Mucosa of gallbladder (tissue), 1 donor: ENCODE measurements at places on chromosomes 3 and 15. TPM values are rescaled to one million over a fixed set of nuclear protein-coding genes. Genes with fewer than 3 reads are reported as not detected.

LRRC58 gene
- total RNA-seq: 16.6 TPM

PPM1L gene
- total RNA-seq: 79.5 TPM

DNA sequence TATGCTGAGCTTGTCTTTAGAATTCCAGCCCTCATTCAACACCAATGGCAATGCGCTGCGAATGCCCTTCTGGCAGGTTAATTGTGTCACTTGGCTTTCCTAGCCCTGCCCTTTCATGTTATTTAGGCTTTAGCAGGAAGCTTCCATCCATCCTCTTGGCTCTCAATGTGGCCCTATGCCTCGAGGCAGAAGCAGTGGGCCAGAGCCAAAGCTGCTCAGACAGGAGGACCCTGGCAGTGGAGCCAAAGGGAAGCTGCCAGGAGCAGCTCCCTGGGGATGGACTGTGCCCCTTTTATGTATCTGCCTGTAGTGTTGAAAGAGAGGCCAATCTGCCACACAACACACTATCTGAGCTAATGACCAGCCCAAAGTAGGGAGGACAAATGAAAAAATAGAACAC is 376.4 kb downstream of the CTNNB1 start:
- no peak for DNase-seq

DNA sequence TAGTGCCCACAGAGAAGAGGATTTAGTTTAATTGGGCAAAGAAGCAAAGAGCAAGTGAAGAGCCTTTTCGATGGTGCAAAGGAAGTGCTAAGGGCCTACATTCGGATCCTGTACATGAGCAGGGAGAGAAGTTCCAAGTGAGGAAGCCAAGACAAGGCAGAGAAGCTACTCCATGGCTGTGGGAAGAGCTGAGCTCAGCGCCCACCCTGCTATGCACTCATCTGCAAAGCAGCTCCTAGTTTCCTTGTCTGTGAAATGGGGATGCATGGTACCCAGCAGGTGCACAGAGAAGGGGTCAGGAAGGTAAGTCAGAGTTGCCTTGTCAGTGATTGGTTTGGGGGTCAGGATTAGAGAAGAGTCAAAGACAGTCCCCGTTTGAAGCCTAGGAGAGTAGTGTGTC is 126.5 kb downstream of the PDE8A start:
- no peak for DNase-seq
